ENCODE measurements at places on chromosomes 7 and 10.
A peak's percentile ranks its signal among the peaks of the same experiment; 100 is the strongest.

GRCh38 chr10:47372726-47373125 is 11.4 kb downstream of the ZNF488 start:
- DNase-seq = no peak

DNA sequence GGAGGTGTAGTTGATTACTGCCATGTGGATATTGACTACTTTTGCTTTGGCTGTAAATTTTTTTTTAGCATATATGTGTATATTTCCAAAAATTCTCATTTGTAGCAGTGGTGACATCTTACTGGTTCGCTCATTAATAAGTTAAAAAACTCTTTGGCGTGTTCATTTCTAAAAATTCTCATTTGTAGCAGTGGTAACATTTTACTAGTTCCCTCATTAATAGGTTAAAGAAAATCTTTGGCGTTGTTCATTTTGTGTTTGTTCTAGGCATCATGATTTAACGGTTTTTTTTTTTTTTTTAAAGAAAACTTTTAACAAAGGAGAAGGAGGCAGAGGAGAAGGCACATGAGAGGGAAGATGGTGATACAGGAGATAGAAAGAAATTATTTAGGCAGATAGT is 45.9 kb upstream of the CACNB2 start:
- DNase-seq = no peak

- DNase-seq = no peak
Observed at GRCh38 chr10:69418052-69418752, 1.5 kb upstream of the TACR2 start.

DNA sequence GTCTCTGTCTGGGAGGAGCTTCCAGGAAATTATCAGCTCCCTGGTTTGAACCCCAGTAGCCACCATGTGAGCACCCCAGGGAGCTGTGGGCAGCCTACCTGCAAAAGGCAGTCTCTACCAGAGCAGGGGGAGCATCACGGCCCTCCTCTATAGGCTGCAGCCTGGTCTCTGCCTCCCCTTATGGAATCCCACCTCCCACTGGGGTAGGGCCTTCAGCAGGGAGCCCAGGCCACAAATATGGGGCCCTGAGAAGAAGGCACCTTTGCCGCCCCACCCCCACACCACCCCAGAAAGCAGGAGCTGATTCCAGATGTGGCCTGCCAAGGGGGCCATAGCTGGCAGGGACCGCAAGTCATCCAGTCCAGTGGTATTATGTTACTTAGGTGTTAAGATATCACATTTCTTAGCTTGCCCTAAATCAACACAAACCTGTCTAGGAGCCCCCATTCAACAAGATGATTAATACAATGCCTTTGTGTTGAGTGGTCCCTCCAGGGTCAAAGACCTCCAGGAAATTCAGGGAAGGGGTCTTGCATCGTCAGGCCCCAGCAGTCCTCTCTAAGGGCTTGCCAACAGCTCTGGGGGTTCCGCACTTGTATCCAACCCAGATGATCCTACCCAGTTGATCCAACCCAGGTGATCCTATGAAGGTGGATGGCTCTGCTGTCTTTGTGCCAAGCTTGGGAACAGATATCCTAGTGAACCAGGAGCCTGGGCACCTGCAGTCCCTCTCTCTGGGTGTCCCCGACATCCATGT is 114.9 kb downstream of the OAT start:
- DNase-seq = no peak

GRCh38 chr10:32376771-32377170 is 29.8 kb upstream of the EPC1 start:
- DNase-seq = no peak

- DNase-seq = no peak
Observed at GRCh38 chr7:112580717-112581435, 100.1 kb downstream of the LSMEM1 start.

DNA sequence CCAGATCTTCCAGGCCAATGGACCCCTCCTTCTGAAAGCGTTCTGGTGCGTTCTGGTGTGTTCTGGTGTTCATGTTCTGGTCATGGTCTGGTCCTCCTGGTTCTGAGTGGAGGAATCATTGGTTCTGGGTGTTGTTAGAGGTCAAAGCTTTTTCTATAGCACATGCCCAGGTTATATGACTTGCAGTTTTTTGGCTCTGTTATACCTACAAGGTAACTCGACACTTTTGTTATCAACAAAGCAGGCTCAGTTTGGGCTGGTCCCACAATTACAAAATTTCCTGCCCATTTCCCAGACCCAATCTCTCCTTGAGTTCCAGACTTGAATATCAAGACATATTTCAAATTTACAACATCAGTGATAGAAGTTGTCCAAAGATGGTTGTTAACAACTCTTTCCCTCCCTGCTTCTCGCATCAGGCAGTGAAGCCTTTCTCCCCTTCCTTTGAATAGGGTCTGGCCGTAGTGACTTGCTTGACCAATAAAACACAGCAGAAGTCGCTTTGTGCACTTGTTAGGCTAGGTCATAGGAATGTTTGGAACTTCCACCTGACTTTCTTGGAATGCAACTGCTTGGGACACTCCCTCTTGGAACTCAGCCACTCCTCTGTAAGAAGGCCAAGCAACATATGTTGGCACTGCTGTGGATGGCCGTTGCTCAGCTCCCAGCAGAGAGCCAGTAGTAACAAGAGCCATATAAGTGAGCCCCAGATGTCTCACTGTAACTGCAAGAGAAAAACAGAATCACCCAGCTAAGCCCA is 83.1 kb upstream of the STEAP1B start:
- peak; percentile 79 for DNase-seq

DNA sequence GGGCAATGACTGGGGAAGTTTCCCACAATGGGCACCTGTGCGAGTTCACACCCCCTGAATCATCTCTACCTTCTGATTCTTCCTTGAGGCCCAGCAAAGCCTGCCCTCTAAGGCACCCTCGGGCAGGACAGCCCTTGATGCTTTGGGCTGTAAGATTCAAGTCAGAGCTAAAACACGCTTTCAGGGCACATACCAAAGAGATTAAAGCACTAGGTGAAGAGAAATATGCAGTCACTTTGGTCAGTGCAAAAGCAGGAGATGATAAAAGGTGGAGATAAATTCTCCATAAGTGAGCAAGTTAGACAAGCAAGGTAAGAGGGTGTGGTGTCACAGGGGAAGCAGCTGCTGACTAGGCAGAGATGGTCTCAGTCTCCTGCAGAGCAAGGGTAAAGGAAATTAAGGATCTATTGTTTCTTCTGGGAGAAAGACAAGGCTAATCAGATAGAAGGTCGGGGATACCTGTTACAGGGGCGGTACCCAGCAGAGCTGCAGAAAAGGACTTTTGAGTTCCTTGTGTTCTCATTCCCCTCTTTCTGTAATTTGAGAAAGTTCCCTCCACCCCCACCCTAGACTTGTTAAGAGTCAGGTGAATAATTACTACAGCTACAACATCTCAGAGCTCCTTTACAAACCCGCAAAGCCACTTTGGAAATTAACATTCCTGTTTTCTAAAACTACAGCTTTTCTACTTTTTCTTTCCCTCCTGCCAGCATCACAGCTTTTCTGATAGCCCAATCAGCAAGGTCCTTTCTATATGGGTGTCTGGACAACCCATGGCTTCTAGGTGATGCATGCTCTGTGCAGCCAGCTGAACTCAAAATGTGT is 26.4 kb downstream of the PDLIM1 start:
- no peak for DNase-seq

GRCh38 chr10:119642556-119643111 is 8.5 kb upstream of the BAG3 start:
- no peak for DNase-seq

DNA sequence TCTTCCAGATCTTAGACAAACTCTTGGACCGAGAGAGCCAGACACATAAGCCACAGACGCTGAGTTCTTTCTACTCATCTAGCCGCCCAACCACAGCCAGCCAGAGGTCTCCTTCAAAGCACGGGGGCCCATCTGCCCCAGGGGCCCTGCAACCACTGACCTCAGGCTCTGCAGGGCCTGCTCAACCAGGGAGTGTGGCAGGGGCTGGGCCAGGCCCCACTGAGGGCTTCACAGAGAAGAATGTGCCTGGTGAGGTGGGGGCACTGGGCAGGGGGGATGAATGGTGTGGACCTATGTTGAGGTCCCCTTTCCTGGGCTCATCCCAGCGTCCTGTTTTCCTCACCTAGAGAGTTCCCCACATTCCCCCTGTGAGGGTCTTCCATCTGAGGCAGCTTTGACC is 11.4 kb downstream of the ZSWIM8 start:
- DNase-seq = no peak

- DNase-seq = no peak
Observed at GRCh38 chr10:42975558-42976340, 101.1 kb upstream of the RET start.

DNA sequence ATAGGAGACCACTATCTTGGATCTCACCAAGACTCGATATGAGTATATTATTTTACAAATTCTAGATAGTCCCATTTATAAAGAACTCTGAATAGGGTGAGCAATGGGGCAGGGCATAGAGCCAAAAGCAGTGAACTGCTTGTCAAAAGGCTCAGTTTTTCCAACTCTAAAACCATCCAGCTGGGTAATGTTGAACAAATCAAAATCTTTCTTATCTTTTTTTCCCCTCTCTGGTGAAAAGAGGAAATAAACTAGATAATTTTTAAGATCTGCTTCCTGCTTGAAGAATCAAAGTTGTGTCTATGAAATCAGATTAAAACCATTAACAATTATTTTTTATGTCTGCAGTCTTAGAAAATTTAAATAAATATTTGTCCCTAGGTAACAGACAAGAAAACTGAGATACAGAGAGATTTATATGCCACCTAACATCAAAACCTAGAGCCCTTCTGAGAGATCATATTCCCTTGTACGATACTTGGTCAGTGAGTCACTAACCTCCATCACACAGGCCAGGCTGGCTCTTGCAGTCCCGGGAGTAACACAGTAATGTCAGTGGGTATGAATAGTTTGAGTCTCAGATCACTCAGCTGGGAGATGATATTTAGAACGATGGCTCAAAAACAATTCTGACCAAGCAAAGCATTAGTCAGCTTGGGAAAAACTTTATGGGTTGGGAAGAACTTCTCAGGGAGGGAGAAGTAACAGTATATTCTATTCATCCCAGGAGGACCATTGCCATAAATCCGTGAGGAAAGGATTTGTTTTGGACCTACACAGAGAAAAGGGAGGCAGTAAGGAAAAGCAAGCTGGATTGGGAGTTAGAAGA is 178.8 kb downstream of the REEP3 start:
- DNase-seq = peak; percentile 92

DNA sequence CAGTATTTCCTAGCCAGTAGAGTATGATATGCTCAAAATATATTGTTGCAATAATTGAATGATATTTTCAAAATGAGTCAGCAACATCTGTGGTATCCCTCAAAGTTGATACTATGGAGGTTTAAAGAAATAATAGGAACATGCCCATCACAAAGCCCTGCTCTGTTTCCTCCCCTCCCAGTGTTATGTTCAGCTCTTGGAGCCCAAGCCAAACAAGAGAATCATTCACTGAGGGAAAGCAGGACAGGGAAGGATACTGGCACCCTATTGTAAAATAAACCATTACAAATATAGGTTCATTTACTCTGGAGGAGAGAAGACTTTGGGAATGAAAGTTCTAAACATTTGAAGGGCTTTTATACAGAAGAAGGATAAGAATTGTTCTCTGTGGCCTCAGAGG is 37.6 kb downstream of the SORCS3 start:
- no peak for DNase-seq

GRCh38 chr7:116772423-116772863 is 89.9 kb upstream of the CAPZA2 start:
- no peak for DNase-seq

DNA sequence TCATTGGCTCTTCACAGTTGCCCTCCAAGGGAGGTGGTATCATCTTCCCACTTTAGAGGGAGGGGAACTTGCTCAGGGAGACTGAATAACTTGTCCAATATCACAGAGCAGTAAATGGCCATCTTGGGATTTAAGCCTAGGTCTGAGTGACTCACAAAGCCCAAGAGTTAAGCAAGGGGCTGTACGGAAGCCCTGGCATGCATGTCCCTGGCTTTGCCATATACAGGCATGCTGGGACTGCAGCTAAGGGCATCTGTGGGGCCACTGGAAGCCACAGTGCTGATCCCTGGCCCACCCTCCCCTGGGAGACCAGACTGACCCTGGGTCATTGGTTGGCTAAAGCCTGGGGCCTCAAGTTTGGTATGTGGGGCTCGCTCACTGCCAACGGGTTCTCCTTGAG is 3.1 kb downstream of the VSIR start:
- DNase-seq = no peak

DNA sequence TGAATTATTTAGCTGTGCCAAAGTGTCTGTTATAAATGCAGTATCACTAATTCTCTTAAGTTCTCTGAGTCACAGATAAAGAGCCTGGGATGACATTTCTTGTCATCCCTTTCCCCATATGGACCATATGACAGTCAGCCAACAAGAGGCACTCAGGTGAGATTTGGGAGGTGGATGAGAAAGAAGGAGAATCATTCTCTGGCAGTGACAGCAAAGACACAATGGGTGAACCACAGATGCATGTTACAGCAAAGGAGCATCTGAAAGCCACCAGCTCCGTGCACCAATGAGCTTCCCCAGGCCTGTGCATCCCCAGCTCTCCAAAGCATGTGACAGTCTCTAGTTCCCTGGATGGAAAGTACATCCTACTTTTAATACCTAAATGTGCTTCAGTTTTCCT is 10.8 kb downstream of the GIMAP6 start:
- DNase-seq = no peak

DNA sequence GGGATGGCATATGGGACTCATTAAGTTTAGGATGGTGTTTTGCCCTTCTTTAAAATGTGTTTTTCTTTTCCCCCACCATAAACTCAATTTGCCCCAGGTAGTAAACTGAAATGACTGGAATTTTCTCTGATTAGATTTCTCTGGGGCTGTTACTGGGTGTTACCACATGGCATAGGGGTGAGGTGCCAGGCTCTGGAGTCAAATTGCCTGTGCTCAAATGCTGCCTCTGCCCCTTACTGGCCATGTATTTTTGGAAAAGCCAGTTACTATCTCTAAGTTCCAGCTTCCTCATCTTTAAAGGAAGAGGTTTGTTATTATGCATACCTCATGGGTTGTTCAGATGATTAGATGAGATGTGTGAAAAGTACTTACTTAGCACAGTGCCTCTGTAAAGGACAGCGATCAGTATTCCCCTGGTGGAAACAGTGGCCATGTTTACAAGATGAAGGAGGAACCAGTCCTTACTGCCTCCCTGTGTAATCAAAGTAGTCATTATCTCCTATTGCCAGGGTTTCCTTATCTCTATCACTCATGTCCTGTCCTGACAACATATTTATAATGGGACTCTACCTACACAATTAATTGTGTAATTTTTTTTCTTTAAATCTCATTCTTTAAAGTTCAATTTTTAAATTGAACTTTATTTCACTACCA is 352.0 kb downstream of the KCNMA1 start:
- DNase-seq = no peak

DNA sequence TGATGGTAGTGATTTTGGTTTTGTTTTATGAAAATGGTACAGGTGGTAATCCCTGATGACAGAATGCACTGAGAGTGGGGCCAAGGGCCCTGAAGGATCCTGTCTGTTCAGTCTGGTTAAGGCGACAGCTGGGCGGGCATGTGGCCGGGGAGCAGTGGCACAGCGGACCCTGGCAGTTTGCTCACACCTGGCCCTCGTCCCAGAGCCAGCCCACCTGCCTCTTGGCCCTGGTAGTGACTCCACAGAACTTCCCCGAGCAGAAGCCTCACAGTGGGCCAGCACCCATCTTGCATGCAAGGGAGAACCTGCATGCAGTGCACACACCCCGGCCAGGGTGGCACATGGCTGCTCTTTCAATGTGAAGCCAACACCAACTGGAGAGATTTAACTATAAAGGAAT is 82.8 kb downstream of the ALOX5 start:
- no peak for DNase-seq

- no peak for DNase-seq
Observed at GRCh38 chr7:139660317-139661042, 117.3 kb downstream of the HIPK2 start.

Measured in AG04450 (cell line).